D721Med (cell line): ENCODE measurements at places on chromosomes 16 and 17.
A peak's percentile ranks its signal among the peaks of the same experiment; 100 is the strongest.

GRCh38 chr16:25177512-25177830 is 39.3 kb upstream of the AQP8 start:
- DNase-seq, result no peak

- no peak for DNase-seq
These were observed 88.1 kb upstream of the ASIC2 start for GRCh38 chr17:33381201-33381600.

GRCh38 chr16:57349212-57350031 is 9.2 kb upstream of the CCL22 start:
- DNase-seq, result no peak

GRCh38 chr17:42179911-42180410 is 981 bp downstream of the KCNH4 start:
- DNase-seq, result no peak

DNA sequence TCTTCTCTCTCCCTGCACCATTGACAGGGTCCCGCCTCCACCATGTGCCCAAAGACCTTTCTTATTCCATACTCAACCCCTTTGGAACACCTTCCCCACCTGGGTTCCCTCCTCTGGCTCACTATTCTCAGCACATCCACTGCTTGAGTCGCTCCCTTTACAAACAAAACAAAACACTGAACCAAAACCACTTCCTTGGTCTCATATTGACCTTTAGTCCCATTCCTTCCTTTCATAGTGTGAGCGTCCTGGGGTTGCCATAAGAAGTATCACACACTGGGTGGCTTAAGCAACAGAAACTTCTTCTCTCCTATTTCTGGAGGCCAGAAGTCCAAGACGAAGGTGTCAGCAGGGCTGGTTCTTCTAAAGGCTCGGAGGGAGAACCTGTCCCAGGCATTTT is 6.1 kb upstream of the TNRC6C start:
- DNase-seq, result no peak

GRCh38 chr17:78967782-78968362 is 11.9 kb downstream of the LGALS3BP start:
- no peak for DNase-seq

DNA sequence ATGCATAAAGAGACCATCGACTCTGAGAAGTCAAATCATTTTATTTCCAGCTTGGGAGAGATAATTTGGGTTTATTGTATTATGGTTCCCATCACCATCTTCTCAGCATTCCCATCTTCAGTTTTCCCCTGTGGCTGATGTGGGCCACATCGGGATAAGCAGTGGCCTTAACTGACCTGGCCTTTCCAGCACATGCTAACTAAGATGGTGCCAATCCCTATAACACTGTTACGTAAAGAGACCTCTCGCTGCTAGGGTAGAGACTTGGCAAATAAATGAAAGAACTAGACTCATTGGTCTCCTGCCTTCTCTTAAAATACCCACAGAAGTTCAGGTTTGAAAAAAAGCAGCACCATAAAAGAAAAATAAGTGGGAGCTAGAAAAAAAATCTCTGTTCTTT is 49.4 kb downstream of the VPS35L start:
- DNase-seq, result no peak

DNA sequence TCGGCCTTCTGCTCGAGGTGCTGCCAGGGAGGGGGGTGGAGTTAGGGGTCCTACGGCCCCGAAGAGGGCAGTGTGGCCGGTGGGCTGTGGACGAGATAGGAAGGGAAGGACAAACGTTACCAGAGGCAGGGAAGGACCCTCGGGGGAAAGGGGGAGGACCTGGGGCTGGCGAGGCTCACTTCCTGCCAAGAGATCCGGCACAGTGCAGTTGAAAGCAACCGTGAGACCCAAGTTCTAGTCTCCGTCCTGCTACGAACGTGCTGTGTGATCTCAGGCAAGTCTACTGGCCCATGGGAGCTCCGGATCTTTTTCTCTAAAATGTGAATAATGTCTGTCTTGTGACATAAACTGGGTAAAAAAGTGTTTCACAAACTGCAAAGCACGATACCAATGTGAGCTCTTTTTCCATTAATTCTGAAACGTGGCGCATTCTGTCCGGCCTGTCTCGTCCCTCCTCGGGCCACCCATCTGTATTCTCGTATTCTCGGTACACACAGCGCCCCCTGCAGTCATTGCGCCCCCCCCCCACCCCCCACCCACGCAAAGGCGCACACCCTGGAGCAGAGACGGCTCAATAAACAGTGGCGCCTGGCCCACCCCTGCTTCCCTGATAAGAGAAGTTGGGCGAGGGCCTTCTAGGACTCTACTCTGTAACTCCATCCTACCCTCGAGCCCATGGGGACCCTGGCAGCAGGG is 8.8 kb downstream of the CYGB start:
- no peak for DNase-seq

DNA sequence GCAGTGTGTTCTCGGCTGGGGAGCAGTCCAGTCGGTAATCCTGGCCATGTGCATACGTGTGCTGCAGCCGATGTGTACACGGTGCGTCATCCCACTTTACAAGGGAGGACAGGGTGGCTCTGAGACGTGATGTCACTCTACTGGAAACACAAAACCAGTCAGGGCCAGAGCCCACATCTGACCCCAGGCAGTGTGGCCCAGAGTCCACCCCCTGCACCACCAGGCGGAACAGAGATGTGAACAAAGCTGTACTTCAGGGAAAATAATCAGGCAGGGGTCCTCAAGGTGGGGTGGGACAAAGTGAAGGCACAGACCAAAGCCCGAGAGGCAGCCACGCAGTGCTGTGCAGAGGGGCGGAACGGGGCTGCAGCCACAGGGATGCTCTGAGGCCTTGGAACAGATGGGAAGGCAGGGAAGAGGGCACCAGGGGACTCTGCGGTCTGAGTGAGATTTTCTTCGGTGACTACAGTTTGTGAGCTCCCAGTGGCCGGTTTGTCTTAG is 181.5 kb downstream of the ZNF423 start:
- DNase-seq, result no peak

DNA sequence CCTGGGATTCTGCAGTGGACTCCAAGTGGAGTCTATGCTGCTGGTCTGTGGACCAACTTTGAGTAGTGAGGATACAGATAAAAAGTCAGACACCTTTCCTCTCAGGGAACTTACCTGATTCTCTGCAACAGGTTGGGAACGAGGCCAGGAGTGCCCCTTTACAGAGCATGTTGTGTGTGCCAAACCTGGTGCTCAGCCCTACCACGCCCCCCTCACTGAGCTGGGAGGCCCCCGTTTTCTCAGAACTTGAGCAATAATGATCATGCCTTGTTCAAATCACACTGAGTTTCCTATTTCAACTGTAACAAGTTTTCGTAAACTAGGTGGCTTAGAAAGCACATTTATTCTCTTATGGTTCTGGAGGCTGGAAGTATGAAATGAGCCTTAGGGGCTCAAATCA is 182.0 kb downstream of the COPRS start:
- DNase-seq, result no peak

DNA sequence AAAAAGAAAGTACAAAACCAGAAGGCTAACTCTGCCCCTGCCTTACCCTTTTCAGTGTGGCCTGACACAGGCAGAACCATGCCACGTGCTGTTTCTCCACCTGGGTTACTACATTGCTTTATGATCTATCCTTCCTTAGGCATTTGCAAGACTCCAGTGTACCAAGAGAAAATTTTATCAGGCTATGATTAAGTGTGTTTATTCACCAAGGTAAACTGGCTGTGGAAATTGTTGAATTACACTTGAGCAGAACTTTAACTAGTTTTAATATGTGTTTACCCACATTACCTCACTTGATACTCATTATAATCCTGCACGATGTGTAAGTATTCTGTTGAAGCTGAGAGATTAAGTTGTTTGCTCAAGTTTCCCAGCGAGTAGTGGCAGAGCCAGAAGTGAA is 129.7 kb upstream of the MYOCD start:
- no peak for DNase-seq

GRCh38 chr17:15143524-15143923 is 121.6 kb downstream of the PMP22 start:
- DNase-seq, result no peak

- DNase-seq, result no peak
These were observed 8.9 kb upstream of the CDC42EP4 start for GRCh38 chr17:73320601-73321264.

DNA sequence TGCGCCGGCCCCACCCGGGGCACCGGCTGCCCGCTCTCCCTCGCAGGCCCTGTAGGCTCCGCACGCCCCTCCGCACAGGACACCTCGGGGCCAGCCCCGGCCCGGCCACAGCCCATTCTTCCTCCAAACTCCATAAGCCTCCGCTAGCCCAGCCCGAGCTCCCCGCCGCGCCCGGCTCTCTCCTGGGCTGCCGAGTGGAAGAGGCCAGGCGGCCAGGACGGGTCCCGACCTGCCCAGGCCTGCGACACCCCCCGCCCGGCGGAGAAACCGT is 397 bp downstream of the NCOR1 start:
- no peak for DNase-seq

DNA sequence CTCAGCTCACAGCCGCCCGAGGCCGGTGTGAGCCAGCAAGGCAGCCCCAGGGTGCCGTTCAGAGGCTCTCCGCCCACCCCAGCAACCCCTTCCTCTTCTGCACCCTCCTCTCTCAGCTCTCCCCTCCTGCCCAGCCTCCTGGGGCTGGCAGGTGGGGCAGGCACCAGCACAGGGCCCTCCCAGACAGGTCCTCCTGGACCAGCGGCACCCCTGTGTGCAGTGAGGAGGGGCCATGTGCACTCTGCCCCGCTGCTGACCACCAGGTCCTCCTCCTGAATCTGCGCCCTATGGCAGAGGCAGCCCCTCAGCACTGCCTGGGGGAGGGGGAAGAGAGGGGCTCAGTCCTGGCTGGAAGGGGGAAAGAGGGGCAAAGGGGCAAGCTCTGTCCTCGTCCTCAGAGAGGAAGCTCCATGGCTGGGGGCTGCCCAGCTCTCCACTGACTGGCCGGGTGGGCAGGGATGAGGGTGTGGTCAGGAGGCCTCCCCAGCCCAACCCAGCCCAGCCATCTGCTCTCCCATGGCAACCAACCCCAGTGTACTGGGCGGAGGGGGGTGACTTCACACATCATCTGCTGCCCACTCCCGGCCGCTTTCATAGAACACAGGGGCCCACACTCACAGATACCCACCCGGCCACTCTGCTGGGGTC is 5.4 kb upstream of the BCAR1 start:
- DNase-seq, result peak; percentile 79

GRCh38 chr17:68771867-68772515 is 170.8 kb upstream of the FAM20A start:
- no peak for DNase-seq

DNA sequence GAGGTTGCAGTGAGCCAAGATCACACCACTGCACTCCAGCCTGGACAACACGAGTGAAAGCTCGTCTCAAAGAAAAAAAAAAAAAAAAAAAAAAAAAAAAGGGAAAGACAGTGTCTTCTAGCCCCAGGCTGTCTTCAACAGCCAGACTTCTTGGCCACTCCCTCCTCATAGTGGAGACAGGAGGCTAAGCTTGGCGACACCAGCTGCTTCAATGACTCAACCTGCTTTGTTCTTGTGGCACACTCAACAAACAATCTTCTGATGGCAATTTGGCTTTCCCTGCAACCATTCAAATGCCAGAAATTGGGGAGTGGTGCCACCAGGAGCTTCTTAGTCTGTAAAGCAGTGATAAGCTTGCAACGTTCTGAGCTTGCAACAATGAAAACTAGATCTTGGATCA is 290.4 kb upstream of the DYNLRB2 start:
- no peak for DNase-seq

GRCh38 chr16:51312363-51313150 is 161.5 kb upstream of the SALL1 start:
- DNase-seq, result no peak

GRCh38 chr16:84115919-84116719 is 623 bp downstream of the MBTPS1 start:
- no peak for DNase-seq

GRCh38 chr17:49763735-49764558 is at the start of gene FAM117A:
TSS of gene FAM117A (minus strand) at chr17:49764131. CDS start at chr17:49764087, 44 bp downstream.
- DNase-seq, result peak; percentile 89
